ENCODE measurements at places on chromosomes 12 and 14.

DNA sequence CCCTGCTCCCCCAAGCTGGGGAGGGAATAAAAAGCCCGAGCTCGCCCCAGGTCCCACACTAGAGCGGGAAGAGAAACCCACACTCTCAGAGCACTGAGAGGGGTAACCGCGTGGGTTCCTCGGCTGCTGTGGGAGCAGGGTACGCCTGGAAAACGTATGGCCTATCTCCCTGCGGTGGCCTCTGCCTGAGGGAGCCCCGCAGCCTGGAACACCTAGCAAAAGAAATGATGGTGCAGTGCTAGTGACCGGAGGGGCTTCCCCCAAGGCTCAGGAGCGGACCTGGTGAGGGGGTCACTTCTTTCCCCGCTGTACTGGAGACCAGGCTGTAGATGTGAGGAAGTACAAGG, 2.5 kb upstream of the OR4N2 start:
- no peak for DNase-seq
- H3K27ac ChIP-seq: no peak overlapping the region
- H3K27me3 ChIP-seq: no peaks in the 10 kb centered on the region
- no peak overlapping the region for H3K4me3 ChIP-seq
- H3K4me1 ChIP-seq: no peaks in the 10 kb centered on the region

GRCh38 chr12:67524861-67525616, 123.5 kb upstream of the DYRK2 start:
- no peak overlapping the region for H3K27ac ChIP-seq
- H3K36me3 ChIP-seq: peaks cover 2% of the 10 kb centered on the region
- no peak overlapping the region for H3K4me3 ChIP-seq
- H3K4me1 ChIP-seq: no peaks in the 10 kb centered on the region
- DNase-seq: no peak
- H3K27me3 ChIP-seq: no peaks in the 10 kb centered on the region

DNA sequence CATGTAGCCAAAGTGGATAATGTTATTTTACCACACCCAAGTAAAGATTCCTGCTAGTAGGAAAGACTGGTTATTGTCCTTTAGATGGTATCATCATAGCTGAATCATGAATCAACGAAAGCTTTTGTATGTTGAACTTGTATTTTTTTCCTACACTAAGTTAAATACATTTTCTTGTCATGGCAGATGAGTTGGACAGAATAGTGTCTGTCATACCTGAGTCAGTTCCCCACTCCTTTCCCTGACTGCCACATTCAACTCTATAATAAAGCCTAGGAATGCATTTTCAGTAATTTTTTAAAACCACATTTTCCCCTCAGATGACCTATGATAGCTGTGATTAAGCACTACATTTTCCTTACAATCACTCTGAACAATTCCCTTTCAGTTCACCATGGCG, 9.3 kb upstream of the PTHLH start:
- H3K27ac ChIP-seq: no peak overlapping the region
- H3K36me3 ChIP-seq: no peaks in the 10 kb centered on the region
- no peak overlapping the region for H3K4me3 ChIP-seq
- peaks cover 37% of the 10 kb centered on the region for H3K27me3 ChIP-seq
- H3K4me1 ChIP-seq: no peaks in the 10 kb centered on the region
- DNase-seq: no peak

- peaks cover 2% of the 10 kb centered on the region for H3K27me3 ChIP-seq
- H3K4me3 ChIP-seq: no peak overlapping the region
- H3K4me1 ChIP-seq: no peaks in the 10 kb centered on the region
- no peaks in the 10 kb centered on the region for H3K36me3 ChIP-seq
These were observed 18.3 kb downstream of the IL31 start for GRCh38 chr12:122155705-122156104.

DNA sequence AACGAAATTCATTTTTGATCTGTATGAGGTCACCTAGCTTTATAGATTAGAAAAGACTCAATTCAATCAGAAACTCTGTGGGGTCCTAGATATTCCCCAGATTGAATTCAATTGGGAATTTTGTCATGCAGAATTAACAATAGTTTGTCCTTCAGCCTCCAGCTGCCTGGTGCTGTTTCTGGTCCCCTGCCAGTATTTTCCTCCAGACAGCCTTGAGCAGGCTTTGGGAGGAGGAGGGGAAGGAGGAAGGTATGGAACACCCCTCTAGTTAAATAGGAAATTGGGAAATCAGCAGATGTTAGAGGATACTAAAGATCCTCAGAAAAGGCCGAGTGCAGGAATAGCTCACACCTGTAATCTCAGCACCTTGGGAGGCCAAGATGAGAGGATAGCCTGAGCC, 10.6 kb downstream of the GRIP1 start:
- DNase-seq: no peak
- peaks cover 36% of the 10 kb centered on the region for H3K27me3 ChIP-seq
